ENCODE measurements at places on chromosomes 5 and 9.
A peak's percentile ranks its signal among the peaks of the same experiment; 100 is the strongest.

DNA sequence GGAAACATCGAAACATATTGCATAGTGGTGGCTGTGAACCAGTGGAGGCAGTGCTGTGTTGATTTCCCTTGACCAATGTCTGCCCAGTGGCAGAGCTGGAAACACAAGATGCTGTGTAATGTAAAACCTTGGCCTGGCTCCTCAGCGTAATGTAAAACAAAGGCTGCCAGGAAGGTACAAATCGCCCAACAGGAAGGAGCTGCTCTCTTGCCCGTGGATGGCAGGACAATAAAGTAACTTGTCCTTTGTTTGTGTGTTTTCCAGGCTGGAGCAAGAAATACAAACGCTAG lies 143.4 kb downstream of the PALM2AKAP2 start:
- no peak for DNase-seq

GRCh38 chr9:27109621-27110020 lies 596 bp downstream of the TEK start:
- DNase-seq = no peak

DNA sequence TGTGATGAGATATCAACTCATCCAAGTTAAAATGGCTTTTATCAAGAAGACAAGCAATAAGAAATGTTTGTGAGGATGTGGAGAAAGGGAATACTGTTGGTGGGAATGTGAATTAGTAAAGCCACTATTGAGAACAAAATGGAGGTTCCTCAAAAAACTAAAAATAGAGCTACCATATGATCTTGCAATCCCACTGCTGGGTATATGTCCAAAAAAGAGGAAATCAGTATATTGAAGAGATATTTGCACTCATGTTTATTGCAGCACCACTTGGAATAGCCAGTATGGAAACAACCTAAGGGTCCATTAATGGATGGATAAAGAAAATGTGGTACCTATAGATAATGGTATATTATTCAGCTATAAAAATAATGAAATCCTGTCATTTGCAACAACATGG lies 25.1 kb downstream of the PPIP5K2 start:
- DNase-seq = no peak

DNA sequence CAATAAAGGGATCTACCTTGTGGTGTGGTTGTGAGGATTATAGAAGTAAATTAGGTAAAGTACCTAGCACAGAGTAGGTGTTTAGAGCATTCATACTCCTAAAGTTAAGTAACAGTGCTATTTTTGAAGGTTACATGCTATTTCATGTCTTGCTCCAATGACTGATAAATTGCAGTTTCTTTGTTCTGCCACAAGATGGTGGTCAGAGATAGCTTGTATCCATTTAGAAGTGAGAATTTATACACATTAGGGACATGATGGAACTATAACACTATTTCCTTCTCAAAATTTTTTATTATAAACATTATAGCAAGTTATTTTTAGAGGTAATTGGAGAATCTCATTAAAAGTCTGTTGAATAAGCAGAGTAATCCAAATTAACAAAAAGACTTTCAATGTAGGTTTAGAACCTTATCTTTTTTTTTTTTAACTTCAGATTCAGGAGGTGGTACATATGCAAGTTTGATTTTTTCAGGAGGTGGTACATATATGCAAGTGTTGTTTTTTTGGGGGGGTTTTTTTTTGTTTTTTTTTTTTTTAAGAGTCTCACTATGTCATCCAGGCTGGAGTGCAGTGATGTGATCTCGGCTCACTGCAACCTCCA lies 17.1 kb downstream of the MTREX start:
- DNase-seq = peak; percentile 58

- DNase-seq = peak; percentile 11
Observed at GRCh38 chr9:101398930-101399642, 435 bp downstream of the ZNF189 start.

DNA sequence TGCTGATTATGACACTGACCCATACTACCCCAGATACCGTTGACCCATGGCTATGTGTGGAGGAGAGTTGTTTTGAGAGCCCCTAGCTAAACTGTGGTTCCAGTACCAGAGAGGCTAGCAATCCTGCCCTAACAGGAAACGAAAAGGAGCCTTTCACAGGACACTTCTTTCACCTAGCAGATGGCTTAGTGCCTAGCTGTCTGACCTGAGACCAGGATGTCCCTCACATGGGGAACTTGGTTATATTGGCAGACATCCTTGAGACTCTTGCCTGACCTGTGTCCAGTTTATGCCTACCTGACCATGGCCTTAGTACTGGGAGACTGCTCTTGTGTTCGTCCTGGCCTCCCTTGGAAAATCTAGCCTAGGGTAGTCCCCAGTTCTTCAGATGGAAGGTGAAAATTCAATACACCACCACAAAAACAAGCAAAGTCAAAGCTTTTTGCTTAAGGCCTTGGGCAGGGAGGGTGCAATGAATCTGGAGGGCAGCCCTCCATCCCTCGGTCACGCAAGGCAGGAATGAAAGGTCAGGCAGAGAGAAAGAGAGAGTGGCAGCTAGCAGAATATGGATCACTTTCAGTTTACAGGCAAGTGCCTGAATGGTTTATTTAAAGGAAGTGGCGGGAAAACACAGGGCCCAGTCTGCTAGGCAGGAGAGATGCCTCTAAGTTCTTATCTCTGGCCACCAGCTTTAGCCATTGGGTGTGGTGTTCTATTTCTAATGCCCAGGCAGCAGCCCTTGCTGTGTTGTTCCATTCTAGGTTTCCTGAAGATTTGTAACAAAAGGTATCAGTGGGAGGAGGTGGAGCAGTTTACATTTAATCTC lies 16.4 kb upstream of the ZNF474 start:
- no peak for DNase-seq

GRCh38 chr5:142363619-142363963 lies 38.8 kb upstream of the SPRY4 start:
- DNase-seq = no peak

- no peak for DNase-seq
Observed at GRCh38 chr9:135588371-135588770, 26.8 kb downstream of the PAEP start.

- DNase-seq = peak; percentile 31
Observed at GRCh38 chr9:96327694-96328352, 25.8 kb upstream of the HSD17B3 start.

GRCh38 chr5:113806250-113806649 lies 292.8 kb downstream of the YTHDC2 start:
- no peak for DNase-seq

DNA sequence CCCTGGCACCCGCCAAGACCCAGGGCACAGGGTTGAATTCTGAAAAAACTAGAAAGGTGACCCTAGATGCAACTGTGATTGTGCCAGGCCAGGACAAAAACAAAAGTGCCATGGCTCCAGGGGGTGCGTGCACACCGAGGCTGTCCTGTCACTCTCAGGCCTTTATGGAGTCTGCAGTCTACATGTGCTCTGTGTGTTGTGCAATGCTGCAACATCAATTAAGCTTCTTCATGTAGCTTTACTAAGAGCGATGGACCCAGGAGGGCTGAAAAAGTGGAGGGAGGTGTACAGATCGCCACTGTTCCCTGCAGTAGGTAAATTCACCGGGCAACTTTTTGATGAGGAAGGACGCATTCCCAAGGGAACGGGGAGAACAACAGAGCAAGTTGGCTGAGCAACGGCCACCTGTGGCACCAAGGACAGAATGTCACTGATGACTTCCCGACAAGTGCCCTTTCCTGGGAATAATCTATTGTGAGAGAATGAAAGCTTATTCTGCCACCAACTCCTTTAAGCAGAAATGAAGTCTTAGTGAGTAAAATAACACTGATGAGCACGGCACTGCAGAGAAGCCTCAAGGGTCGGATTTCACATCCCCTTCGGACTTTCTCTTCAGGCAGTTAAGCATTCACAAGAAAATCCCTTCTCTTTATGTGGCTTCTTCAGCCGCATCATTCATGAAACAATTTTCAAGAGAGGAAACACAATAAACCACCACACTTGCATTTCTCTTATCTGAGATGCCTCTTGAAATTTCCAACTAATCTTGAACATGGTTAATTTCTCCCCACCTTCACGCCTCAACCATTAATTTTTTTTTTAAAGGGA lies 149.6 kb downstream of the DROSHA start:
- DNase-seq = no peak

DNA sequence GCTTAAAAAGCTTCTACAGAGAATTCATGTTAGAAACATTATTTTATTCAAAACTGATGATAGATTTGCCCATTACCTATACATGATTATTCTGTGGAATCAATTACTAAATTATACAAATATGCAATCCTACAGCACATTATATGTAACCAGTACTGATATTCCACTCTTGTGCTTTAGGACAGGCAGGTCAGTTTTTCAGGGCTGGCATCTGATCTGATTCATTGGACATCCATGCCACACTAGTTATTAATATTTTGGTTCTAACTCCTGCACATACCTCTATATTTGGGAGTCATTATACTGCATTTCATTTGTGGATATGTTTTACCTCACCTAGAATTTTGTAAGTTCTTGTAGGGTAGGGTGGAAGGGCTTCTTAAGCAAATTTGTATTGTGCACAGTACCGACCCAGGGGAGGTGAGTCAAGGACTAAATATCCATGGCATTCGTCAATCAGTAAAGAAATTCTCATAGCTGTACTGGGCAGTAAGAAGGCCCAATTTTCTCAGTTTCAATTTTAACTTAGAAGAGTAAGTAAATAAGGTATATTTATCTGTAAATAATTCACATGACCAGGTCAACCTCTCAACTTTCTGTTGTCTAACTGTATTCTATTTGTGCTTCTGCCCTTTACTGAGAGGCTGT lies 33.5 kb downstream of the ELOVL7 start:
- no peak for DNase-seq

GRCh38 chr5:178895615-178896571 lies at the start of gene ZFP2:
Gene ZFP2, plus strand, starts transcription at chr5:178895913. Its CDS starts 35,401 bp downstream, at chr5:178931314.
- DNase-seq = peak; percentile 20

Measured in CD4-positive, alpha-beta T cell treated with Interleukin-4 for 1 hour (primary cell).